ENCODE measurements at places on chromosomes 12 and 14.

GRCh38 chr12:45214749-45215418 is 1.0 kb upstream of the ANO6 start:
- no peak for DNase-seq

- no peak for DNase-seq
These were observed 60.0 kb downstream of the PTPRB start for GRCh38 chr12:70577283-70577634.

- no peak for DNase-seq
These were observed 9.7 kb downstream of the NCOR2 start for GRCh38 chr12:124557518-124558223.

- no peak for DNase-seq
These were observed 212.5 kb upstream of the DDHD1 start for GRCh38 chr14:53365486-53366130.

- no peak for DNase-seq
These were observed 75.3 kb downstream of the RCOR1 start for GRCh38 chr14:102667703-102668102.

- DNase-seq = no peak
These were observed 45.1 kb downstream of the FBRSL1 start for GRCh38 chr12:132535019-132535418.

GRCh38 chr12:121061831-121062230 is 22.8 kb upstream of the OASL start:
- DNase-seq = no peak

GRCh38 chr14:53190938-53191337 is 37.8 kb upstream of the DDHD1 start:
- DNase-seq = no peak

GRCh38 chr14:59344691-59345455 is 120.3 kb downstream of the GPR135 start:
- no peak for DNase-seq

DNA sequence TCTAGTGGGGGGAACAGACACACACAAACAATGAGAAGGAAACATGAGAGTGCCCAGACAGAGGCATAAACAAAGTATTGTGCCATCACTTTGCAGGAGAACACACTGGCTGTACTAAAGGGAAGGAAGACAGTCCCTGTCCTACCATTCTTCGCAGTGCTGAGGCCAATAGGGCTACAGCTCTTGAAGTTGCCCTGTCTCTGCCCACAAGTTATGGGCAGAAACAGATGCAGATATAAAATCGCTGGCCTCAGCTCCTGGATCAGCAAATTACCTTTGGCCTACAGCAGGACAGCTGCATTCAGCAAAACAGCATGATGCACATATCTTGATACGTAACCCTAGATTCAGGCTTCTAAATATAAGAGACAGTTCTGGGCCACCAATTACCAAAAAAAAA is 23.0 kb upstream of the PRKAB1 start:
- DNase-seq = no peak

- no peak for DNase-seq
These were observed 219.4 kb downstream of the CNTN1 start for GRCh38 chr12:40911676-40912075.

- no peak for DNase-seq
These were observed 10.7 kb upstream of the NEUROD4 start for GRCh38 chr12:55008944-55009585.

DNA sequence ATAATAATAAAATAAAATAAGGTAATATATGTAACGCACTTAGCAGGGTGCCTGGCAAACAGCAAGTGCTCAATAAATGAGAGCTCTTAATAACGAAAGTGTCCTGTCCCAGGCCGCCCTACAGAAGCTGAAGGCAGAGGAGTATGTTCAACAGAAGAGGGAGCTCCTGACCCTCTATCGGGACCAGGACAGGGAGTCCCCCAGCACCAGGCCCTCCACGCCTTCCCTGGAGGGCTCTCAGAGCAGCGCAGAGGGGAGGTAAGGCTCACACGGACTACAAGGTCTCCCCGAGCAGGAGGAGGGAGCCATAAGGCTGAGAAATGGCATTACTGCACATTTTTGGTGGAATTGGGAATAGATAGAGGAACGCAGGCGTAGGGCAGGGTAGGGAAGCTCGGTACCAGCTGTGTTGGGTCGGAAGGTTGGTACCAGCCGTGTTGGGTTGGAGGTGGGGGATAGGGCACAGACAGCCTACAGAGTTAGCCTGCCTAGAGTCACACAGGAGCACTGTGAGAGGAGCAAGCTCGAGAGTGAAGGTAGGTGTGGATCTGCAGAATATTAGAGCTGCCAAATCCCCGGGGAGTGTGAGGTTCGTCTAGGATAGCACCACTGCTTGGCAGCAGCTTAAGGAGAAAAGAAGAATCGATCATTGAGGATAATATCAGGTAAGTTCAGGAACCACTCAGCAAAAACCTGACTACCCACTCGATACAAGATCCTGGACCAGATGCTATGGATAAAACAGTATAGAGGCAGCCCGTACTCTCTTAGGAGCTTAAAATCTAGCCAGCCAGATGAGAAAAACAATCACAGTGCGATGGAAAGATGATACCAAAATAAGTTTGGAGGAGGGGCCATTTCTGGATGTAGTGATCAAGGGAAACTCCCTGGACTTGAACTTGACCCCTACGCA is 15.3 kb downstream of the TNFRSF1A start:
- no peak for DNase-seq

GRCh38 chr12:53483225-53483978 is 15.9 kb downstream of the MAP3K12 start:
- DNase-seq = no peak

DNA sequence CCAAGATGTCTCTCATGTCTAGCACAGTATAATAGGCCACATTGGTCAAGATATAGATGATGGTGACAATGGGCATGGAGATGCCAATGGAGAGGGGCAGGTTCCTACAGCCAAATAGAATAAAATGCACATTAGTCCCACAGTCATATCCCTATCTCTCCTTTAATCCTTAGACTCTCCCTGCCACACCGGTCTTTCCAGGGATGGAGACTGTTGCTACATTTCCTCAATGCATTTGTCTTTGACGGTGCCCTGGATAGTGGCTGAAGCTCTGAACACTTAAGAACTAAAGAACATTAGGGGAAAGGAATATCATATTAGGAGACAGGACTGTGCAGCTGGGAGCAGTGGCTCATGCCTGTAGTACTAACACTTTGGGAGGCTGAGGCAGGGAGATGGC is 9.7 kb downstream of the OXA1L start:
- no peak for DNase-seq

DNA sequence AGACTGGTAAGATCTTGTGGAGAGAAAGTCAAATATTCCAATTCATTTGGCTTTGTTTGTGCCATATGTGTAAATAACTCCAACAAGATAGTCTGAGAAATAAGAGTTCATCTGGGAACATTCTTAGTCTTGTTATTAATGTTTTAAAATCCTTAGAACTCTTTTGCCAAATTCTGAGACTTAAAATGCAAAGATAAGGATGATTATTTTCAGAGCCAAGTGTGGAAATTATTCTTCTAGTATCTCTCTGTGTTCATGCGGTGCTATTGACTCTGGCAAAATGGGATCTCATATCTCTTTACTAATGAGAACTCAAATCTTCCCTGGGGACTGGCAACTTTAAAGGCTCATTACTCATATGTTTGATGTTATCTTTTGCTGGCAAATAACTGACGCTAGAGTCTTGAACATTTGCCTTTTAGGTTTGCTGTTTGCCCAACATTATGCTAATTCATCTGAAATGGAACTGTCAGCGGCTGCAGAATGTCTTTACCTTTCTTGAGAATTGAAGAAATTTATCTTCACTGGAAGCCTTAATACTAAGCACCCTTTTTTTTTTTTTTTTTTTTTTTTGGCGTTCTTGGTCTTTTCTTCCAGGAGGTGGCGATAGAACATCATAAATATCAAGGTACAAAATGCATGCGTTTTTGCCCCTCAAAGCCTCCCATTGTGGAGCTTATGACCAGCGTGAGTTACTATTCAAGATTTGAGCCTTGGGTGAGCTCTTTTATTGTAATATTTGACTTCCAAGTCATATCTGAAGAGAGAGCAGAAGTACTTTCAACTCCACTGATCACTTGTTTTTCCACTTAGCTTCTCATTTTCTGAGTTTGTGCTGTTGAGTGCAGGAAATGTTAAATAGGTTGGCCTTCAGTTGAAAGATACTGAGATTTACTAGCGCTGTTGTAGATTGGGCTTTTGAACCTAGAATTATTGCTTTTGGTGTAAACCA is 86.5 kb downstream of the CAND1 start:
- no peak for DNase-seq

GRCh38 chr12:95922231-95922630 is 20.2 kb downstream of the CCDC38 start:
- no peak for DNase-seq

DNA sequence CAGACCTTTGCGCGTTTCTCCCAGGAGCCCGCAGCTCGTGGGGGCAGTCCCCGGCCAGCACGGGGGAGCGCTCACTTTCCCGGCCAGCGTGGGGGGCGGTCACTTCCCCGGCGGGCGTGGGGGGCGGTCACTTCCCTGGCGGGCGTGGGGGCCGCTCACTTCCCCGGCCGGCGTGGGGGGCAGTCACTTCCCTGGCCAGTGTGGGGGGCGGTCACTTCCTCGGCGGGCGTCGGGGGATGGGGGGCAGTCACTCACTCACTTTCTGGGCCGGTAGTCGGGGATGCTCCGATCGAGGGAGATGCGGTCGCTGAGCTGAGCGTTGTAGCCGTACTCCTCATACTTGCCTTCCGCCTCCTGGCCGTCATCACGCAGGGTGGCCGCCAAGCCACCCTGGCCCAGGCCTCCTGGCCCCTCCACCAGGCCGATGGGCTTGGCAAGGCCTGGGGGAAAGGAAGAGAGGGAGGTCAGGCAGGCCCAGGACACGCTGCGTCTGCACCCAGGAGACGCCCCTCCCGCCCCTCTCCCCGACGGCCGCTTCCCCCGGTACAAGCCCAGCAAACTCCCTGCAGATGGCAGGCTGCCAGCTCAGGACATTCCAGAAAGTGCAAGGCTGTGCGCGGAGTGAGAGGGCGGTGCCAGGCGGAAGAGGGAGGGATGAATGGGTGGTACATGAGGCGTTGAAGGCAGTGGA is 43.3 kb downstream of the GALNT9 start:
- DNase-seq = no peak

- DNase-seq = no peak
These were observed 19.8 kb upstream of the MED13L start for GRCh38 chr12:116297224-116297834.

DNA sequence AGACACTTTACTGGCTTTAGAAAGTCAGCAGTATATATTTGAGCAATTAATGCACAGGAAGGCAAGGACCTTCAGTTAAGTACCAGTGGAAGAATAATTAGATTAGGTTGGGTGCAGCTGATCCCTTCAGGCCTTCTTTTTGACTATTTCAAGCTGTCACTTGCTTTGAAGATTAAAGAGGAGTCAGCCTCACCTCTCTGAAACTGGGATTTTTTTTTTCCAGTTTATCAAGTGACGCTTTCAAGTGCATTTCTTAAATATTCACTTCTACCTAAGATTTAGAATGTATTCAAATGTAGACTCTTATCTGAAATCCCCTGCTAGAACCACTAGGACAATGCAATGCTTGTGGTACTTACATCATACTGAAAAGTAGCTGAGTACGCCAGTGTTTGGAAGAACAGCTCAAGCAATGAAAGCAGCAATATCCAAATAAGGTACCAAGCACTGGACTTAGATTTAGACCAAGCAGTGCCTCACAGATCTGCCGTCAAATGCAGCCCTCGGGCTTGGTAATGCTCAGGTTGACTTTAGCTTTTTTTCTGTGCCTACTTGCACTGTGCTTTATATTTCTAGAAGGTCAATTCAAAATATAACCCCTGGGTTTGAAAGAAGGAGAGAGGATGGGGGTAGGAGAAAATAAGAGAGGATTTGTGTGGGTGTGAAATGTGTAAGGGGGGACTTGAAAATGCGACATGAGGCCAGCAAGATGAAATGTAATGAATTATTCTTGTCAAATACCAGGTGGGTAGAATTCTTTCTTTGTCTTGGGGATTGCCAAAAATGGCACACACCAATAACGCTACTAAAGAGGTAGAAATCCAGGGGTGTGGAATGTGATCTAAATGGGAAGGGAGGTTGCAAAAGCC is 3.7 kb upstream of the FERMT2 start:
- DNase-seq = no peak

GRCh38 chr12:101221301-101221700 is 11.3 kb upstream of the SLC5A8 start:
- DNase-seq = no peak

- DNase-seq = no peak
These were observed 4.1 kb downstream of the RTRAF start for GRCh38 chr14:51993285-51993920.

DNA sequence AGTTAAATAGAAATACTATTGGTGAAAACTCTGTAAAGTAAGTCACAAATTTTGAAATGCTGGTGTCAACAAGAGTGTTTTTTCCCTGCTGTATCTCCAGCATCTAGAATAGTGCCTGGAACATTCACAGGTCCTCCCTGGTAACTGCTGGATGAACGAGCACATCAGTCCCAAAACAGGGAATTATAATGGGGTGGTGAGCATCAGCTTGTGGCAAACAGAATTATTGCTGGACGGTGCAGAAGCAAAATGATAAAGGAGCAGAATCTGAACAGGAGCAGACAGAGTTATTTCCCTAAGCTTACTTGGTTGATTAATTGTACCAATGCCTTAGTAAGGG is 129.9 kb downstream of the GRIP1 start:
- DNase-seq = no peak

All from posterior cingulate gyrus (tissue), 11 donors.